ENCODE measurements at places on chromosomes 7 and 10. TPM values are rescaled to one million over a fixed set of nuclear protein-coding genes. Genes with fewer than 3 reads are reported as not detected.

DNA sequence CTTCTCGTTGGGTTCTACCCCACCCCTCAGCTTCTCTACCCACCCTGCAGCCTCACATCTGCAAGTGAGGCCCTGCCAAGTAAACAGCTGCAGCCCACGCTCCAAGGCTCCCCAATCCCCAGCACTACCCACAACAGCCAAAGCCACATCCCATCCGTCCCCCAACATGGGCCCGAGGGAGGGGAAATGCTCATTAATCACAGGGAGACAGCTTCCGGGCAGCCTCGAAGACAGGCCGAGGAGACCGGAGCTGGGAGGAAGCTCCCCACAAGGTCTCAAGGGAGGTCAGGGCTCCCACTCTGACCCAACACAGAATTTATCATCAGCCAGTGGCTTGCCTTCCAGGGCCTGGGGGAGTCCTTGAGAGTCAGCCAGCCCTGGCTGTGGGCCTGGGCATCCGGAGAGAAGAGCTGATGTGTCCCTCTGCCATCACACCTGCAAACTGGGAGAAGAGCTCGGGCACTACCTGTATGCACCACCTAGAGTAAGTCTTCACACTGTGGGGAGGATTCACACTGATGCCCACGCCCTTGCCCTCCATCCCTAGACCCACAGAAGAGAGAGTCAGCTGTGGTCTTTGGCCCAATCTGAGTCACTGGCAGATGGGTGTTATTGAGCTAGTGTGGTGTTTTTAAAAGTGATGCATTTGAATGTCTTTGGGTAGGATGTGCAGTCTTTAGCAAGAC, 115.5 kb upstream of the ZMIZ1 start:
- DNase-seq = no peak

- DNase-seq = no peak
Observed at GRCh38 chr10:110803239-110803749, 68.4 kb upstream of the PDCD4 start.

- DNase-seq = no peak
Observed at GRCh38 chr7:121480058-121480457, 84.0 kb upstream of the FAM3C start.

DNA sequence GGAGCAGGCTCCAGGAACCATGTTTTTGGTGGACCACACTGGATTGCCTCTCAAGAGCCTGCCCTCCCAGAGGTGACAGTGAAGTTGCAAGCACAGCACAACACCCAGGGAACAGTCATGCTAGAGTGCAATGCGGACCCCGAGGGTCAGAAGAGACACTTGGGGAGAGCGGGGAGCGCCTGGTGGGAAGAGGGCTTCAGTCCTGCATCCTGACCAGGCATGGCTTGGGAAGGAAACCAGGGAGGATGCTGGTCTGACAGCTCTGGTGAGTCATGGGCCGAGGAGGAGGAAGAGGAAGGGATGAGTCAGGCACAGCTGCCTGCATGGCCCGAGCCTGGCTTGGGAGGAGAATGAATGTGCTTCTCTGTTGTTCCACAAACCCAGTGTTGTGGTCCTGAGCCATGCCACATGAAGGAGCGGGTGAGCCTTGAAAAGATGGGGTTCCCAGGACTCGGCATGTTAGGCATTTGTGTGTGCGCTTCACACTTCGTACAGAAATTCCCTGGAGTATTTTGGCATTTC, 29.5 kb upstream of the ANKRD2 start:
- DNase-seq = peak; percentile 86

DNA sequence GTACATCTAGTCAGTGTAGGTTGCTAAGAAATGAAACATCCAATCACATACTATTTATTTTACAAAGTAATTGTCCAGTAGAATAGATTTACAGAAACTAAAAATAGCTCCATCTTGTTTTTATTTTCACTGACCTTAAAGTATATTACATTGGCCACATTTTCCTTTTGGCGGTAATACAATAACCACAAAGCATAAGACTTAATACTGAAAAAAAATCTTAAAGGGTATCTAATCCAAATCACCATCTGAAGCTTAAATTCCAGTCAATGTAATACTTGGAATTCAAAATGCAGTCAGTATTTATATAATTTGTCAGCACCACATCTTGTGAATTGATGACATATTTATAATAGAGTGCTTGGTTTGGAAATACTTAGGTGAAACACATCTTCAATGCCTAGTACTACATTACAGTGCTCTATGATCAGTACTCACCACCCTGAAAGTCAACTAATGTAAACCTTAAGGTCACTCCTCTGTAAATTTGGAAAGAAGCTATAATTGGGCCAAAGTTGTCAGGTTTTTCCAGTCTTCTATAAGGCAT, 8.9 kb downstream of the ANKMY2 start:
- DNase-seq = no peak

- DNase-seq = no peak
Observed at GRCh38 chr10:103868200-103868599, 12.8 kb upstream of the SH3PXD2A start.

DNA sequence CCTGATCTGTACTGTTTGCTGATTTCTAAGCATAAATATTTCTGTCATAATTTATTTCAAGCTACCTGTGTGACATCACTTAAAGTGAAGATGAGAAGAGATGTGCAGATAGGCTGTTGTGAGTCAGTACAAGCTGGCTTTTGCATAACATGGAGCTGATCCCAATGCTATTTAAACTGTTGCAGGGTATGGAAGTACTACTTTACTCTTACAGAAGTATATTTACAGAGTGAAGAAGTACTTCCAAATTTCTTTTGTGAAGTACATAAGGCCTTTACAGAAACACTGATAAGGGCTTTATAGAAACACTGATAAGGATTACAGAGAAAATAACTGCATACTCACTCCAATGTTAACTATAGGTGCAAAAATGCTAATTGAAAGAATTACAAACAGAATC, 911.6 kb downstream of the LRMDA start:
- no peak for DNase-seq

DNA sequence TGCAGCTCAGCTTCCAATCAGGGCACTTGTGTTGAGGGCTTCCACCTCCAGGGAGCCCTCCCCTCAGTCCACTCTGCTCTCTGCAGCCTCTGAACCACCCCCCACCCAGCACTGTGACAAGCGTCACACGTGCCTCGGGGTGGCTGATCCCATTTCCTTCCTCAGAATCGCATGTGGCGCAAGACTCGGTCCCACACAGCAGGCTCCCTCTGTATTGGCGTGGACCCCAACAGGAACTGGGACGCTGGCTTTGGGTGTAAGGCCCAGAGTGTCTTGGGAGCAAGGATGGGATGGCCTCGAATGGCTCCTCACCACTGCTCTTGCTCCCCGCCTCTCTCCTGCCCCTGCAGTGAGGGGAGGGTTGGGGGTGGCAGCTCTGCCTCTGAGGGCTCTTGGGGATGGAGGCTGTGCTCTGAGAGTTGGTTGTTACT, 4.1 kb downstream of the CPA1 start:
- no peak for DNase-seq

DNA sequence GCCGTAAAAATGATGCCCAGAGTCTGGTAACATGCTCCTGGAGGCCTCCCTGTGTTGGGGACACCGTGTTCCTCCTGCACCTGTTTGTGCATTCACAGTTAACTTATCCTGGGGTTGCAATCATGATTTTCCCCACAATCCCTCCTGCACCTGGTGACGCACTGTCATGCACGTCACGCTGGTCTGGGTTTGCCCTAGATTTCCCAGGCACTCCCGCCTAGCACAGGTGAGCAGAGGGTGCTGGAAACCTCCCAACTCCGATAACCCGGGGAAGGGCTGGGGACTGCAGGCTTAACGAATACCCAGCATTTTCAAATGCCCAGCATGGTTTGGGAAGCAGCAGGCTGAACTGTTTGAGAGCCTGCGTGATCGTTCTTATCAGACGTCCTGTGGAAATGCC, 427.1 kb downstream of the TCERG1L start:
- no peak for DNase-seq

GRCh38 chr10:77004917-77005564, 632.6 kb downstream of the KCNMA1 start:
- no peak for DNase-seq

- DNase-seq = no peak
Observed at GRCh38 chr7:27220440-27220955, 20.6 kb upstream of the HOXA13 start.

DNA sequence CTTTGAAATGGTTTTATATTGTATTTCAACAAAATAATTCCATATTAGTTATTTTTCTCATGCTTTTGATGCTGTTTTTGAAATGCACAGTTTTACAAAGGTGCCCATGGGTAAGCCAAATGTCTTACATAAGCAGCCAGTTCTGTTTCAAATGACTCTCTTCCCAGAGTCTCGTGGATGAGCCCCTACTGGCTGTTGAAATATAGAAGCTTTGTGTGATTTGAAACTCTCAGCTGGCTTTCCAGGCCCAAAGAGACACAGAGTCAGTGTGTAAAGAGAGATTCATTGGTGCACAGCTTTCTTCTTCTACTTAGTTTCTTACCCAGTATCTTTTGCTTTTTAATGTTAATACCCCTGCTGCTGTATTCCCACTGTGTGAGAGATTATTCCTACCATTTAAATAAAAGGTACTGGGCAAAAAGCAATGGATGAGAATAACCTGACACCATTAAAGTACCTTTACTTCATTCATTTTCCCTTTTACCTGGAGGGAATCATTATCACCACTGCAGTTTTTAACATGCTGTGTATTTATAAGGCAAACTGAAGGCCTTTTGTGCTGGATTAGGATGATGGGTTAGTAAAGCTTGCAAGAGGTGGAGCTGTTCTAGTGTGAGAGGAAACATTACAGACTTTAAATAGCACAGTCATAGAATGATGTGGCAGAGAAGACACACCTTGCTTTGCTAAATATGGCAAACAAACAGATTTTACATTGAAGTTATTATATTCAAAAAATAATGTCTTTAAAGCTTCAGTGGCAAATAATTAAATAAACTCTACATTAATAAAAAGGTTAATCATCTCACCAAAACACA, 415.1 kb downstream of the THSD7A start:
- no peak for DNase-seq

- no peak for DNase-seq
Observed at GRCh38 chr10:77602231-77602912, 35.2 kb downstream of the KCNMA1 start.

DNA sequence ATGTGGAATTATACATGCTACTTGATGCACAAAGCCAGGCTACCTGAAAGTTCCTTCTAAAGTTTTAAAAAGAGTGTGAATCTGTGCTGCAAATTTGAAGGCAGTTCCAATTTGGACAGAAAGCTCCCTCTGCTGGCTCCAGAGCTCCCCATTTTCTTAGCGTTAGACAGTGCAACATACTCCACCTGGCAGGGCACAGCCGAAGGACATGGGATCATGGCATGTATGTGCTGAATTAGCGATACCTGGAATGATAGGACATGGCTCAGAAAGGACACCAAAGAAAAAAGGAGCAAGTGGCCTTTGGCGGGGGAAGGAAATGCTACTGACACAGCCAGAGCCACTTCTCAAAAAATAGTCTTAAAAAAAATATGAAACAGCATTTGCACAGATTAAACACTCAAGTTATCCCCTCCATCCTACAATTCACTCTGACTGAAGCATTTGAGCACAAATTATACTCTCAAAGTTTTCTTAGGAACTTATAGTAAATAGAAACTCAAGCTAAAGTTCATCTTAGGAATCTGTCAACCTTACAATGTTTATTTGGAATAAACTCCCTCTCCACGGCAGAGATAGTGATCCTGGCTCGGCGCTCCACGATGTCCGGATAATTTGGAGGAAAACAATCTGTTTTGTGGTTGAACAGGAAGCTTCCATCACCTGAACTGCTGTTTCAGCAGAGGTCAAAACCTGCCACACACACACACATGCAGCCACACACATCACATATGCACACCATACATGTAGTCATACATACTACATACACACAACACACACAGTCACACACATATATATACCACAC, 80.0 kb downstream of the C7orf25 start:
- DNase-seq = no peak

DNA sequence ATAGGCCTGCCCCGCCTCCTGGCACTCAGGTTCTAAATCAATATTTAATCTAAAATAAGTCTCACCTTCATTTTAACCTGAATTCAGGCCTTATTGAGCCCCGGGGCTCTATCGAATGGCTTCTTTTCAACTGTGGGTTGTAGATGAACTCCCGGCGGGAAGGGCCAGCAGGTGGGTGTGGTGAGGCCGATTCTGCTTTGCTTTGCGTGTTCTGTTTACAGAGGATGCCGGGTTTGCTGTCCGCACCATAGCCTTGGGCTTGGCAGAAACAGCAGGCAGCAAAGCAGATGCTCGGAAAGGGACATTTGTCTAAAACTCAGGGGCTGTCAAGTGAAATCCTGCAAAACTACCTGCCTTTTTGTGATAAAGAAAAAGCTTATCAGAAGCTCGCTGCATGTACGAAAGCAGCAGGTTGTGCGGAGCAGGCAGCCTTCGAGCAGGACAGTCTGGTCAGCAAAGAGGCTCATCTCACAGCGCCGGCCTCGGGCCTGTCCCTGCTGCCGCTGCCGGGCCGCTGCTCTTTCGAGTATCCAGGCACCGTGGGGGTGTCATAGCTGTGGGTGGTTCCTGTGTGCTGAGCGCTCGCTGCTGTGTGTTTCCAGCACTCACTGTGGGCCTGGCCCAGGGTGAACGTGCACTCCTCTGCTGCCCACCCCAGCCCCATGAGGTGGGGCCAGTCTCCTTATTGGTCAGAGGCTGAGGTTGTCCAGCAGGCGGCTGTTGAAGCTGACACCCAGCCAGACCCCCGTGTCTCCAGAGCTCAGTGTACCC, 434.8 kb upstream of the FOXK1 start:
- no peak for DNase-seq

- no peak for DNase-seq
Observed at GRCh38 chr7:1810961-1811849, 141.1 kb downstream of the ELFN1 start.

DNA sequence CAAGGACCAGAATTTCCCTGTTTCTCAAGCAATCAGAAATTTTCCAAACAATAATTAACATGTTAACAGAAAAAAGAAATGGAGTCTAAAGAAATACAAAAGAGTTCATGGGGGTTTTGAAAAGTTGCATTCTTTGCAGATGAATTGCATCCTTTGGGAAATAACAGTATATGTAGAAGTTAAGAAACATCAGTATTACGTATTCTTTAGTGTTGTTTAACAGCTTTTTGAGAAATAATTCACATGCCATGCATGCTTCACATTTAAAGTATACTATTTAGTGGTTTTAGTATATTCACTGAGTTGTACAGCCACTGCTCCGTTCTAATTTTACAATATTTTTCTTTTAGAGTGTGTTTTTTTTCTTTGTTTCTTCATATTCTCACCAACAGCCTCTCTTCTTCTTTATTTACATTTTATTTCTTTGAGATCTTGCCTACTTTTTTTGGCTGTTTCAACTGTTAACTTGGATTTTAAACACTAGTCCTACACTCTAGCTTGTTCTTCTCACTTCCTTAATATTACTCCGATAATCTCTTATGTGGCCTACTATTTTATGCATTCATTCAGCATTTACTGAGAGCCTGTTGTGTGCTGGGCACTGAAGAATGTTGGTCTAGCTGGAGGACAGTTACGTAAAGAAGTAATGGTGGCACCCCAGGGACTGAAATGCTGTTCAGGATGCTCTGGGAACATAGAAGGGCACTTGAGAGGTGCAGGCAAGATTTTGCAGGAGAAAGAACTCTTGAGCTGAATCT, 330.1 kb downstream of the EXOC4 start:
- DNase-seq = no peak

Gene TMEM196
- not detected for total RNA-seq

Gene RBM20
- total RNA-seq = not detected

Gene FAM25A
- total RNA-seq = not detected
